ENCODE measurements at places on chromosomes 2 and 18.

GRCh38 chr2:9757501-9758264 lies 85.6 kb upstream of the TAF1B start:
- DNase-seq = peak; percentile 63

DNA sequence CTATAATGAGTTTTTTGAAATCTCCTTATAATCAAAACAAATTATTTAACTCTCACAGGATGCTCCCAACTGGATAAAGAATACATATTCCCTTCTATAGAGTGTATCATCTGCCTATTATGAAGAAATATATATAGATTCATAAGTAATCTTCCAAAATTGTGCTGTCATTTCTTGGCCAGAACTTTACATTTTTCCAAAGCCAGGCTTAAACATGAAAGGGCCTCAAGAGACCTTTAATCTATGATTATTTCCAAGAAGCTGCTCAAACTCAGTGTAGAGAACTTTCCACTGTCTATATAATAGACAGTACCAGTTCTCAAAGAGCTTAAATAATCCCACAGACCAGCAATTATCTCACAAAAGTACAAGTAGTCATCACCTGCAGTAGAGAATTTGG lies 211.0 kb downstream of the AKAIN1 start:
- no peak for DNase-seq

GRCh38 chr2:42624047-42624446 lies 55.6 kb downstream of the MTA3 start:
- no peak for DNase-seq

DNA sequence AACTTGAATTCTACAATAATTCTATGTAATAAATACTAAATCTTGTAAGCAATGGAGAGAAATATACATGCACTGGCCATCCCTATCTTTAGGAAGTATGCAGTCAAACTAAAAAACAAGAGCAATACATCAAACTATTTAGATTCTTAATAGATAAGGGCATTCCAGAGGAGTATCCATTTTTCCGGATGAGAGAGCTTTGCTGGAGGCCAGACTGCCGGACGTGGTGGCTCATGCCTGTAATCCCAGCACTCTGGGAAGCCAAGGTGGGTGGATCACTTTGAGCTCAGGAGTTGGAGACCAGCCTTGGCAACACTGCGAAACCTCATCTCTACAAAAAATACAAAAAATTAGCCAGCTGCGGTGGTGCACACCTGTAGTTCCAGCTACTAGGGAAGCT lies 60.8 kb downstream of the KIF5C start:
- no peak for DNase-seq

DNA sequence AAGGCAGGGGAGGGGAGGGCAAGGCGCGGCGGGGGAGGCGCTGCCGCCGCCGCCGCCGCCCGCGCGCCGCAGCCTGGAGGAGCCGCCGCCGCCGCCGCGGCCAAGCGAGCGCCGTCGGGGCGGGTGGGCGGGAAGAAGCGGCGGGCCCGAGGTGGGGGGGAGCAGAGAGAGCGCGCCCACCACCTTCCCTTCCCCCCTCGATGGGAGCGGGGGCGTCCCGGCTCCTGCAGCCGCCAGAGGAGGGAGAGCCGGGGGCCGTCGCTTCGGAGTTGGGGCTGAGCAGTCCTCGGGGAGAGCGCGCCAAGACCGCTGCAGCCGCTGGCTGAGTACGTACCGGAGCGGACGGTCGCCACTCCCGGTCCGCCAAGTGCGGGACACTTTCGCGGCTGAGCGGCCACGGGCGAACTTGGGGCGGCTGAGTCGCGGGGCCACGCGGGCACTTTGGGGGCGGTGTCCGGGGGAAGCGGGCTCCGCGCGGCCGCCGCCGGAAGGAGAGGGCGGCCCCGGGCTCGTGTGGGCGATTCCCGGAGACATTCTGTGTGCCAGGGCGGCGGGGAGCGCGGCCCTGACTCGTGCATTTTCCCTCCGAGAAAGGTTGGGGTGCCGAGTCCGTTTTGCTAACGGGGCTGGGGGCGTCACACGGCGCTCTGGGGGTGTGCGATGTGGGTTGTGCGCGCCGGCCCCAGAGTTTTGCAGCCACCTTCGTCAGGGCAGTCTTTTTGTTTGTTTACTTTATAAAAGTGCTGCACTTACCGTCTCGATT lies at the start of gene NAB1:
NAB1 (plus strand) TSS at position 49 of the 763 bp plus-strand sequence. CDS start 10,094 bp downstream, outside the sequence.
- DNase-seq = no peak

GRCh38 chr2:109321570-109321969 lies 192.6 kb downstream of the SH3RF3 start:
- no peak for DNase-seq

- DNase-seq = no peak
Measured at GRCh38 chr2:104685591-104685990, 168.3 kb upstream of the POU3F3 start.

GRCh38 chr18:50992351-50992762 lies 24.5 kb downstream of the ELAC1 start:
- DNase-seq = no peak

DNA sequence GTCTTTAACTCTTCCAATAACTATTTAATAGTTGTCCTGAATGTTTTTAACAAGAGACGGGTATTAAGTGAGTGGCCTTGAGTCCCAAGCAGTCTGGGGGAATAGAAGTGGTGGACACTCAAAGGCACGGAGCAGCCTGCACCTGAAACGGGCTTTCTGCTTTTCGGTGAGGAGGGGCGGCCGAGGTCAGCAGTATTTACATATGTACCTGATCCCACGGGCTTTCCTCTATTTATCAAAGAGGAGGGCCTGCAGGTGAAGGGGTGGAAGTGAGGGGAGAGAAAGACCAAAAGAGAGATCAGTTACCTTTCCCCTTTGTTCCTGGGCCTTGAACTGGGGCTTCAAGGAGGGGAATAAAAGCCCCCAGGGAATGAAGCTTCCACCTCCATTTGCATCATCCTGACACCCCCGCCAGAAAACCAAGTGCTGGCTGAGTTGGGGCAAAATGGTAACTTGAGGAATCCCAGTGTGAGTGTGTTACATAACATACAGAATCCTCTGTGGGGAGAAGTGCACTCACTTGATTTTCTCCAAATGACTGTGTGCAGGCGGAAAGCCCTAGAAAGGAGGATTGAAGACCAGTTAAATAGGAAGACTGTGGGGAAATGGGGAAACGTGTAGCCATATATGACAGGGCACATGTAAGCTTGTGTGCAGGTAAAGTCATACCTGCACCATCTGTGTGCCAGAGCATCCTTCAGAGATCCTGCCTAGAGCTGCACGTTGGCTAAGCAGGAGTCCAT lies 12.4 kb downstream of the POU3F3 start:
- DNase-seq = no peak

- DNase-seq = no peak
Measured at GRCh38 chr2:168988755-168989154, 42.4 kb downstream of the ABCB11 start.

GRCh38 chr2:65299246-65299645 lies 71.6 kb downstream of the ACTR2 start:
- DNase-seq = no peak

DNA sequence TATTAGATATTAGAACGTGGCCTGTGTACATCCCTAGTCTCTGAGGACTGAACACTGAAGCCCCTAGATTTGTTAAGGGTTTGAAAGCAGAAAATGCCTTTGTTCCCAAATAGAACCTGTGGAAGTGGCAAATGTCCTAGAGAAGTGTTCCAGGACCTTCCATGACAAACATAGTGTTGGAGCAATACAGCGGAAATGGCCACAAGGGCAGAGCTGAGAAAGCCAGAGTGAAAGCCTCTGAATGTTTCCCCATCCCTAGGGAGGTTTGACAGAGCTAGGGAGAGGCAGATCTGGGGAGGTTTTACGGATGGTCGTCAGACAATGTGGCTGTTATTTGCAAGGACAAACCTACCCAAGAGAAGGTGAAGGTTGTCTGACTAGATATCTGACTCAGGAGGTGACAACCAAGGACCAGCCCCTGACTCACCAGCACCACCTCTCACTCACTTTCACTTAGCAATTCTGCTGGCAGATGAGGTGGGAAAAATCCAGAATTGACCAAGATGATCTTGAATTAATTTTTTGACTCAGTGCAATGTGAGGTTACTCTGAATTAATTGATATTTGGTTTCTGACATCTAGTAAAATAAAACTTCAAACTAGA lies 24.1 kb downstream of the RBM43 start:
- no peak for DNase-seq

DNA sequence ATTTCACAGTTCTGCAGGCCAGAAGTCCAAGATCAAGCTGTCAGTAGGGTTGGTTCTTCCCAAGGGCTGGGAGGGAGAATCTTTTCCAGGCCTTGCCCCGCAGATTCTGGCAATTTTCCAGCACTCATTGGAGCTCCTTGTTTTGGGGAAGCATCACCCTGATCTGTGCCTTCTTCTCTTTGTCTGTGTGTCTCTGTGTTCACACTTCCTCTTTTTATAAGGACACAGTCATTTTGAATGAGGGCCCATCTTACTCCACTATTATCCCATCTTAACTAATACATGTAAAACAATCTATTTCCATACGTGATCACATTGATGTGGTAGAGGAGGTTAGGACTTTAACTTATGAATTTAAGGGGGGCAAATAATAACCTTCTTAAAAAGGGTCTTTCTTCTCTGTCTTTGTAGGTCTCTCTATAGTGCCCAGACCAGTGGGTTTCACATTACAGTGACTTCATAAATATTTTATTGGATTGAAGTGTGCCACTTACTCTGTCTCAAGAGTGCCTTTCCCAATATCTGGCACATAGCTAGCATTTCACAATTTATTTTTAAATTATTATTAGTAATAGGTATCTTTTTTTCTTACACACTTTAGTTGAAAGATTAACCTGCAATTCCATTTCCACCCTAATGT lies 68.9 kb upstream of the CBLN2 start:
- no peak for DNase-seq

DNA sequence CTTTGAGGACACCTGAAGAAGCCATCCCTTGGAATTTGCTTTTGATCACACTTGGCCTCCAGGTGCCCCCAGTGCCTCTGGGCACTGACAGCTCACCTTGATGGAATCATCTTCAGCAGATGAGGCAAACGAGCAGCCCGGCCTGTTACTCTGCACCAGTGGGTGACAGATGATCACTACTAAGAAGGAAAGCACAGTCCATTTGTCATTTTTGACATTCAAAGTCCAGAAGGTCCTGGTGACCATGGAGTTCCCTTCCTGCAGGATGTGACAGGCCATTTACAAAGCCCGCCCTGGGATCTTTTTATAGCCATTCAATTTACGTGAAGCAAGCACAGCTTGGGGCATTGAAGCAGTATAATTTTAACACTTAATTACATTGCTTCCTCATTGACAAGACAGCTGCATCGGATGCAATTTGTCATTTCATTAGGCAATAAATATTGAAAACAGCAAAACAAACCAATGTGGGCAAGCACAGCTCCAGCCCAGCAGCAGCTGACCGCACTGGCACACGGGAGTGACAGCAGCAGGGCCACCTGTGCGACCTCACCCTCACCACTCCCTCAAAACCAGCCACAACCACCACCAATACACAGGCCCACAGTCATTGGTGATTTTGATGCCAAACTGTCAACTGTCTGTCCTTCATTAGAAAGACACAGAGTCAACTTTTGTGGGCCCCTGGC lies 76.0 kb upstream of the SLC66A3 start:
- DNase-seq = no peak

GRCh38 chr2:49812730-49813129 lies 658.4 kb upstream of the FSHR start:
- DNase-seq = no peak

- no peak for DNase-seq
Measured at GRCh38 chr2:100744589-100744988, 75.3 kb upstream of the NPAS2 start.

DNA sequence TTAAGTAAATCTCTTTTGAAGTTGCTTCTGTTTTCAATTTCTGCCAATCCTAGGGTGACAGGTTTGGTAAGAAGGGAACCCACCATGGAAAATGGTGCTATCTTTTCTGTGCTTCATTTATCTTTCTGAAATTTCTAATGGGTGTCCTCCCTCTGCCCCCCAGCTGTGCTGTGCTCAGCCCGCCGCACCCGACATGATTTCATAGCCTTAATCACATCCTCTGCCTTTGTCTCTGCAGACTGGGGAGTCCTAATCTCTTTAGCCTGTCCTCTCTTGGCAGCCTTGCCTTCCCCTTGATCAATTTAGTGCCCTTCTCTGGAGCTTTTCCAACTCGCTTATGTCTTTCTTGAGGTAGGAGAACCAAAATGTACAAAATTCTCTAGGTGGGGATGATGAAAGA lies 49.3 kb downstream of the DNMT3A start:
- DNase-seq = no peak

DNA sequence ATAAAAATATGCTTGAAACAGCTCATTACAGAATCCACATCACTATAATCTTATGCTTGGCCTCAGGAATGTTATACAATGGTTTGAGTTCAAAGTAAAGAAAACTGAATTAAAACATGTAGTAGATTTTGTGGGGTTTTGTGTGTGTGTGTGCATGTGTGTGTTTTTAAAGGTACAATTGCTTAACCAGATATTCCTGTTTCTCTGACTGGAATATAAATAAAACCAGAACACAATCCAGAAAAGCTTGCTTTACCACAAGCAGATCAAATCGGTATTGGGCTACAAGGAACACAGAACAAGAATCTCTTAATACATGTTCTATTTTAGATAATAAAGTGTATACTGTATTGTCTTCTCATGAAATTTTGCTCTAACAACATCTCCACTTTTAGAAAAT lies 110.0 kb downstream of the TMEM247 start:
- no peak for DNase-seq

- DNase-seq = no peak
Measured at GRCh38 chr2:19747310-19748072, 154.3 kb downstream of the TTC32 start.

DNA sequence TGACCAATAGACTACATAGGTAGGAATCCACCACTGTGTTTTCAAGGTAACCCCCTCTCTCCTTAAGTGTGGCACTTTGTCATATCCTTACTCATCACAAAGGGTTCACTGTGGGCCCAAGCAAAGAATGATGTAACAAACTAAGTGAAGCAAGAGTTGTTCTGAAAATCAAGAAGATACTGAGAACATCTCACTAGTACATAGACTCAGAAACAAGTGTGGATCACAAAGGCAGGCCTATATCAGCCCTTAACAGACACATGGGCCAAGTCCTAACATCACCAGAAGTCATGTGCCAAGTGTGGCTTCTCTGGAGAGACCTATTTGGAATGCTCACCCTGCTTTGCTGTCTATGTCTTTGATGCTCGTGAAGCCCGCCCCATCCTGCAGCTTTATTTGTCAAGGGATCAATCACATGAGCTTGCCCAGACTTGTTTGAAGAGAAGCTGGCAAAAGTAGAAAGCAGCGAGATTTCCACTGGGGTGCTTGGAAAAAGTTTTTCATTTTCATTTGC lies 131.2 kb upstream of the TTC39C start:
- DNase-seq = no peak

Data from NCI-H187 treated with DMSO at 0.1 percent for 48 hours (cell line).